ENCODE measurements at places on chromosomes 16 and 17. TPM values are rescaled to one million over a fixed set of nuclear protein-coding genes. Genes with fewer than 3 reads are reported as not detected.
A peak's percentile ranks its signal among the peaks of the same experiment; 100 is the strongest.

TEX14 gene
- 0.13 TPM for total RNA-seq

PERCC1 gene
- not detected for total RNA-seq

IGSF6 gene
- not detected for total RNA-seq

CLEC18A gene
- total RNA-seq, result not detected

FAM20A gene
- total RNA-seq, result not detected

NPB gene
- 0.84 TPM for total RNA-seq

BEAN1 gene
- not detected for total RNA-seq

PIK3R6 gene
- not detected for total RNA-seq

CLDN9 gene
- not detected for total RNA-seq

NOL3 gene
- 24.1 TPM for total RNA-seq

GRCh38 chr16:73735018-73735417 lies 561.6 kb upstream of the PSMD7 start:
- no peak for DNase-seq

- no peak for DNase-seq
Observed at GRCh38 chr16:84243732-84244131, 3.9 kb upstream of the KCNG4 start.

DNA sequence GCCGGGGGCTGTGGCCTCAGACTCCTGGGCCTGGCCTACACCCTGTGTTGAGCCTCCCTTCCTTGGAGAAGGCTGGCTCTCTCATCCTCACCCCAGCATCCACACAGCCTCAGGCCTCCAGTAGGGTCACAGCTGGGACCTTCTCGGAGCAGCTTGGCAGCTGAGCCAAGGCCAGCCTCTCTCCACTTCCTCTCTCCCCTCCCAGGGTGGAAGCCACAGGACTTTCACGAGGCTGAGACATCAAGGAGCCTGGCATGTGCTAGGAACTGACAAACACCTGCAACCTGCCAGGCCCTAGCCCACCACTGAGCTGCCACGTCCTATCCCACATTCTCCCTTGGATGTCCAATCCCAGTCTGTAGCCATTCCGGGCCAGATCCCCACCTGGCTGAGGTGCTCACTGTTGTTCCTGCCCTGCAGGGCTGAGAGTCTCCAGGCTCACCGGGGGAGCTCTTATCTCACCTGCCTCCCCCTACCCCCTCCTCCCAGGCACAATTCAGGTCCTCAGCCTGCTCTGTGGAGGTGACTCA lies 3.1 kb downstream of the MMP15 start:
- no peak for DNase-seq

- no peak for DNase-seq
Observed at GRCh38 chr17:7803981-7804380, 30.0 kb upstream of the KDM6B start.

DNA sequence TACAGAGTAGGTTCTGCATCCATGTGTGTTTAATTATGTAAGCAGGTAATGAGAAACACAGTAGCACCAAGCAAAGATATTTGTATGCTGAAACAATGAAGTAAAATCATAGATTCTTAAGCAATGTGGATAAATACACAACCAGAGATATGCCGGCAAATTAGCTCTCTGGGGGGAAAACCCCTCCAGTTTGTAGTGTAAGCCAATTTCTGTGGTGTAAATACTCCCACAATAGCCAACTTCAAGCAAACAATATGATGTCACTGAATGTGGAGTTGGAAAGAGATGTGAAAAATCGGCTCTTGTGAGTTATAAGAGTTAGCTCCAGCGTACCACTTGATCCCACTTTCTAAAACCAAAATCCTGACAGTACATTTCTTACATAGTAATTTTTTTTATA lies 3.9 kb upstream of the KRT38 start:
- no peak for DNase-seq

- no peak for DNase-seq
Observed at GRCh38 chr16:2046893-2047329, 723 bp downstream of the NTHL1 start.

GRCh38 chr17:48596000-48596734 lies 2.6 kb upstream of the HOXB5 start:
- DNase-seq, result no peak

- DNase-seq, result peak; percentile 16
Observed at GRCh38 chr16:8173111-8173644, 417.1 kb downstream of the TMEM114 start.

GRCh38 chr17:71593078-71593477 lies 527.7 kb upstream of the SOX9 start:
- no peak for DNase-seq

DNA sequence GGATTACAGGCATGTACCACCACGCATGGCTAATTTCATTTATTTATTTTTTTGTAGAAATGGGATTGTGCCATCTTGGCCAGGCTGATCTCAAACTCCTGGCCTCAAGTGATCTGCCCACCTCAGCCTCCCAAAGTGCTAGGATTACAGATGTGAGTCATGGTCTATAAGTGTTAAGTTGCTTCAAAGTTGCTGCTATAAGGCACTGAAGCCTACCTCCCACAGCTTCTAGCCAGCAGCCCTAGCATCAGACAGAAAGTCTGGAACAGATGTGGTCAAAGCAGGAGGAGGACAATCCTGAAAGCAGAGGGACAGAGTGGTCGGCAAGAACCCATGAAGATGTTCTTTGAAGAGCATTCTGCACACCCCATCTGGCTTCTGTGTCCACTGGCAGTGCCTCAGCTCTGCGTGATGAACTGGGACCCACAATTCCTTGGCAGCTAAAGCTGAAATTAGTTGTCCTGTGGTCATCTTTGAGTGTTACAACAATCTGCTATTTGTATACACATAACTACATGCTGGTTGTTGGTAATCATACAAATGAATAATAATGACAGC lies 11.2 kb downstream of the MAP3K14 start:
- peak; percentile 84 for DNase-seq

GRCh38 chr17:44002141-44002848 lies 2.1 kb upstream of the NAGS start:
- DNase-seq, result no peak

GRCh38 chr16:48556913-48557351 lies 53.0 kb downstream of the N4BP1 start:
- DNase-seq, result no peak

- DNase-seq, result peak; percentile 72
Observed at GRCh38 chr16:81645266-81645694, 133.8 kb upstream of the PLCG2 start.

DNA sequence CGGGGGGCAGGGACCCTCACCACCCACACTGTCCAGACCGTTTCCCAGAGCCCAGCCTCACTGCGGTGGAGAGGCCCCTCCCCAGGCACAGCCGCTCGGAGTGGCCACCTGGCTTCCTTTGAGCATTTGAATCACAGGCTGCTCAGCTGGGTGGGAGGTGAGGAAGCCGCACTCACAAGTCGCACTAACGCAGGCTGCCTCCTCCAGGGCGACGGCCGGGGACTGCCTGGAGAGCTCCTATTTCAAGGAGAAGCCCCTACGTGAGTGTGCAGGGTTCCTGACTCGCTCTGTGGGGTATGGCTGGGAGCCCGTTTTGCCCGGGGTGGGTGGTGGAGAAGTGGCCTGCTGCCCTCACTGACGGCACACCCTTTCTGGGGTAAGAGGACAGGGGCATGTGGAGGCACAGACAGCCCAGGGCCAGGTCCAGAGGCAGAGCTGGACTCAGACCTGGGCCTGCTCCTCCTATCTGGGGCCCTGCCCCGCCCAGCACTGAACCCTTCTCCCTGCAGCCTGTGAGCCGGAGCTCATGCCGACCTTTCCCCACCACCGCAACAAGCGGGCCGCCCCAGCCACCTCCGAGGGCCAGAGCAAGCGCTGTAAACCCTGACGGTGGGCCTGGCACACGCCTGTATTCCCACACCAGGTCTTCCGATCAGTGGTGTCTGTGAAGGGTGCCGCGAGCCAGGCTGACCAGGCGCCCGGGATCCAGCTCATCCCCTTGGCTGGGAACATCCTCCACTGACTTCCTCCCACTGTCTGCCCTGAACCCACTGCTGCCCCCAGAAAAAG lies 6.2 kb downstream of the SPATA2L start:
- no peak for DNase-seq

DNA sequence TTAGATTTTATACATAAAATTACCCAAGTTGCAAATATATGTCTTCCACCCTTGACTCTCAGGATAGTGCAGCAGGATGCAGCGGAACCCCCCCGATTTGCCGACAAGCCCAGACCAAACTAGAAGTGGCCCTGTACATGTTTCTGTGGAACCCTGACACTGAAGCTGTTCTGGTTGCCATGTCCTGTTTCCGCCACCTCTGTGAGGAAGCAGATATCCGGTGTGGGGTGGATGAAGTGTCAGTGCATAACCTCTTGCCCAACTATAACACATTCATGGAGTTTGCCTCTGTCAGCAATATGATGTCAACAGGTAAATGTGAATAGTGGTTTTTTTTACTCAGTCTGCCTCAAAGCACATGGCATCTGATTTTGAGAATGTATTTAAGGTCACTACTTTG lies 70.7 kb downstream of the OMG start:
- no peak for DNase-seq

- DNase-seq, result no peak
Observed at GRCh38 chr17:74893936-74894671, 671 bp upstream of the FADS6 start.

DNA sequence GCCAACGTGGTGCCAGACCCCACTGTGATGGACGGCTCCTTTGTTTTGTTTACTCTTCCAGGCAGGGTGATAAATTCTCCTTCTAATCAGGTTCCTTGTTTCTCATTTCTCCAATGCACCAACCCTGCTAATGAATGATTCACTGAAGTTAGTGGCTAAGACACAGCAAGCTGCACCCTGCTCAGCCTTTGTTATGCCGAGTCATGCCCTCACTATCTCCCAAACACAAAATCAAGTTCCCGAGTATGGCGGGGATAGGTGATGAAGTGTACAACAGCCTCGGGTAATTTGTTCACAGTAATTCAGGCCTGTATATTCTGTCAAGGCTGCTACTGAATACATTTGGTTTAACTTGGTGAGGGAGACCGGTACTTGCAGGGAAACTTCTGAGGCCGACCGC lies 83.8 kb upstream of the HS3ST4 start:
- no peak for DNase-seq

GRCh38 chr17:7021993-7022778 lies 664 bp upstream of the BCL6B start:
- peak; percentile 71 for DNase-seq

GRCh38 chr17:67442787-67443624 lies 65.9 kb downstream of the PITPNC1 start:
- DNase-seq, result no peak

DNA sequence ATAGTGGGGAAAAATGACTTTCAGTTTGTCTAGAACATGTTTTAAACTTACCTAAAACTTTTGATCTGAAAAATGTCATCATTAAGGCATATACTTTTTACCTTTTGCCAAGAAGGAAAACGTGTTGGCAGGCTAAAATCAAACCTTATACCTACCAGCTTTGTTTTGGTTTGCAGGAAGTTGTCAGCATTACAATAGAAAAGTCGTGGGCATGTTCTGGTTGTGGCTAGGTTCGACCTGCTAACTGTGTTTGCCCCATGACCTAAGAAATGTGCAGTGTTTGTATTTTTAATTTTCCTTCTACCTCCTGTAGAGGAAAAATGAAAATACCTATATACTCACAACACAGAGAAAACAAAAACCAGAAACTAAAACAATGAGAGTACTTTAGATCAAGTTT lies 13.0 kb downstream of the SKAP1 start:
- no peak for DNase-seq

DNA sequence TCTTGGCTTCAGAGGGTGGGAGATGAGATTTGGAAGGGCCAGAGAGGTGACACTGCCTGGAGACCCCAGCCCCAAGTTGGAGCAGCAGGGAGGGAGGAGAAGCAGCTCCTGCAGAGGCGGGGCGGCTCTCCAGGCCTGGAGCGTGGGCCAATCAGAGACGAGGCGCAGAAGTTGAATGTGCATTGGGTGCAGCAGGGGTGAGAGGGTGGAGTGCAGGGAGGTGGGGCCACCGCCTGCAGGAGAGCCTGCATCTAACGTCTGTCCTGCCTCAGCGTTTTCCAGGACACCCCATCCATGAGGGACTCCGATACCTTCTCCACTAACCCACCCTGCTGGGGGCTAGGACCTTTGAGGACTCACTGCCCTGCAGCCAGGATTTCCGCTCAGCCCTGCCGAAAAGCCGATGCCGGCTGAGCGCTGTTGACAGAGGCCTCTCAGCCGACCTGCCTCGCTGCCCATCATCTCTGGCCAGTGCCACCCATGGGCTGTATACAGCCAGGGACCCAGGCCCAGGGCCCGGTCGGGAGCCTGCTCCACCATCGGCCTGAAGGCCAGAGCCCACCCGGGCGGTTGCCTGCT lies 146.2 kb downstream of the ENGASE start:
- no peak for DNase-seq

DNA sequence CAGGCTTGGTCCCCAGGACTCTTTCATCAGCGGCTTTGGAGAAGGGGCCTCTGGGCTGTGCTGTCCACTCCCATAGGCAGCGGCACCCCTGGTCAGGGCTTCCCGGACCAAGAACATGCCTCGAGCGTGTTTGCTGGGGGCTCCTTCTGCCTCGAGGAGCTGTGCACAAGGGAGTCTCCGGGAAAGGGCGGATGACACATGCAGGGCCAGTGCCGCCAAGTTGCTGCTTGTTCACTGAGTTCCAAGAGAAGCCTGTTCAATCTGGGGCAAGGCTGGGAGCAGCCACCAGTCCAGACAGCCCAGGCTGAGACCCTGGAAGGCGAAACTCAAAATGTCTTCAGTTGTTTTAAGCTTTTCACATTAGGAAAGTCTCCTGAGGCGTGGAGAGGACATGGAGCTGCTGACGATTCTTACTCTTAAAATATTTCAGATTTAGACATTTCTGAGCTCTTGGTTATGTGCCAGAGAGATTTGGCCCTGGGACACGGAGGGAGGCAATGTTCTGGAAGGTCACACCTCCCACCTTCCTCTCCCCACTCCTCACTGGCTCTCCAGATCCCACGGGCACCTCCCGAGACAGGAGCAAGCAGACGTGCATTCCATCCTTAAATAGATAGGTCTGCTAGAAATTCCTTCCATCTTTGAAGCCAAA lies 84.5 kb upstream of the ZNF469 start:
- no peak for DNase-seq

- no peak for DNase-seq
Observed at GRCh38 chr16:21183995-21184394, 25.5 kb downstream of the LDAF1 start.

GRCh38 chr17:10058921-10059683 lies 139.3 kb downstream of the GAS7 start:
- DNase-seq, result no peak

DNA sequence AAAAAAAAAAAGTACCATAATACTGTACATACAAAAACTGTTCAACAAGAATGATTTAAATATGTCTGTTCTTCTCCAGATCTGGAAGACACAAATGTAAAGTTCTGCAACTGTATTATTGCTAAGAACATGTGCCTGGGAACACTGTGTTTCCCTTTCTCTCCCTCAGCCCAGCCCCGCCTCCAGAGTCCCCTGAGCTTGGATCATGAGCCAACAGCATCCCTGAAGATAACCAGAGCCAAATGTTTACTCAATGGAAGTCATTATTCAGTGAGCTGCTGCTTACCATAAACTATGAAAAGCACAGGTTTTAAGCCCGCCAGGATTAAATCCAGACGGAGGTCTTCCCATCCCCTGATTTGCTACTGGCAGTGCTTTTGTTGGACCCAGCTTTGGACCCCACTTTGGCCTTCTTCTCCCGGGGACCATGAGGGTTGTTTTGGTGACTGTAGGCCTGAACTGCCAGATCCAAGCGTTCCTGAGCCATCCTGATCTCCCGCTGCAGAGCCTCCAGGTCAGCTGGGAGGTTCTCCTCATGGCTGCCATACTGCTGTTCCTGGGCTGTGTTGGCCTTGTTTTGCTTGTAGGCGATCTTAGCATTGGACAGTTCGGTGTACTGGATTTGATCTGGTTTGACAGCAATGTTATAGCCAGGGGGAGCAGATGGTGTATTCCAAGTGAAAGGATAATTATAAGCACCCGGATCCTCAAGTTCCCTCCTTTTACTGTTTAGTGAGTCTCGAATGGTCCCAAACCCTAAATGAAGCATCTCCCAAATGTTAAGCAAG lies 25.6 kb downstream of the GJC1 start:
- DNase-seq, result peak; percentile 34
